ENCODE measurements at places on chromosomes 16 and 17.

GRCh38 chr16:87918338-87918737 is 18.0 kb downstream of the CA5A start:
- DNase-seq, result no peak

- DNase-seq, result peak; percentile 4
These were observed 659.9 kb upstream of the SOX9 start for GRCh38 chr17:71460943-71461342.

DNA sequence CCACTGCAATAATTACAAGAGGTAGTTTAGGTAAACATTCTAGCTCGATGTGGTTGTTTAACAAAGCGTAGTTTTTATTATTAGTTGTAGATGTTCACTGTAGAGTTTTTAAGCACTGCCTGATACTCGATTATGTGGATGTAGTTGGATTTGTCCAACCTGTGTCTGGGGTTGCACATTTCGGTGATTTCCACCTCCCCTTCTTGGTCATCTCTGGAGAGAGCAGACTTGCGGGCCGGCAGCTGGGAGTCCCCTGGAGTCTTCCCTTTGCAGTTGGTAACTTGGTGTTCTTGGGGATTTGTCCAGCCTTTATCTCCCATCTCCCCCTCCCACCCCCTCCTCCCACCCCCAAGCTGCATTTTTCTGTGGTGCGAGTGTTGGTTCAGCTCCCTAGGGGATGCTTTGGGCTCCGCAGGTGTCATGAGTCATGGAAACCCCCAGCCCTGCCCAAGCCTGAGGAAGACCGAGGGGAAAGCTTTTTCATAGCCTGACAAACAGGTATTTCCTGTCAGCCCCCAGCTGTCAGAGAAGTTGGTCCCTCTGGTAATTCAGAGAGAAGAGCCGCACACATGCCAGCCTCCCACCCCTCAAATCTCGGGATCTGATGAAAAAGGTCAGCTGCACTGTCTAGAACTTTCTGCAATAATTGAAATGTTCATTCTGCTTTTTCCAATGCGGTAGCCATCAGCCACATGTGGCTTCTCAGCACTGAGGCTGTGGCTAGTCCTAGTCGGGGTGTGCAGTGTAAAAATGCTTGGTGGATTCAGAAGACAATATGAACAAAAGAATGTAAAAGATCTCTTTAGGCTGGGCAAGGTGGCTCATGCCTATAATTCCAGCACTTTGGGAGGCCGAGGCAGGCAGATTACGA is 50.3 kb downstream of the KSR1 start:
- no peak for DNase-seq

DNA sequence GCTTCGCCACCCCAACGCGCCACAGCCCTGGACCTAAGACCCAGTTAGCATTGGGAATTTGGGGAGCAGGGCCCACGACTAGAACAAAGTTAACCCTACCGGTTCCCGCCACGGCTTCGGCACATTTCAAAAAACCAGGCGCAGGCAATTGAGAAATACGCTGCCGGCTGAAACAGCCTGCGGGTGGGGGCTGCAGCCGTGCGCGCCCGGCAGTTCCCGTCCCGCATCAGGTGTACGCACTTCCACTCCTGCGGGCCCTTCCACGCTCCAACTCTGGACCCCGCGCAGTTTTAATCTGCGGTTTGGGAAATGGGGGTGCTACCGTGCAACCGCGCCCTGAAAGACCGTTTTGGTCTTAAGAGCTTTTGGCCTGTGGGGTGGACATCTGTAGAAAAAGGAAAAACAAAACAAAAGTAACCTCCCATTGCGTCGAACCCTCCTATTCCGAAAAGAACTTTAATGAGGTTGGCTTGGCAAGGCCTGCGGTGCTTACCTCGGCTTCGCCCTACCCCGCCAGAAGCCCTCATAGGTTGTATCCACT is 7.1 kb downstream of the IRX5 start:
- DNase-seq, result no peak

DNA sequence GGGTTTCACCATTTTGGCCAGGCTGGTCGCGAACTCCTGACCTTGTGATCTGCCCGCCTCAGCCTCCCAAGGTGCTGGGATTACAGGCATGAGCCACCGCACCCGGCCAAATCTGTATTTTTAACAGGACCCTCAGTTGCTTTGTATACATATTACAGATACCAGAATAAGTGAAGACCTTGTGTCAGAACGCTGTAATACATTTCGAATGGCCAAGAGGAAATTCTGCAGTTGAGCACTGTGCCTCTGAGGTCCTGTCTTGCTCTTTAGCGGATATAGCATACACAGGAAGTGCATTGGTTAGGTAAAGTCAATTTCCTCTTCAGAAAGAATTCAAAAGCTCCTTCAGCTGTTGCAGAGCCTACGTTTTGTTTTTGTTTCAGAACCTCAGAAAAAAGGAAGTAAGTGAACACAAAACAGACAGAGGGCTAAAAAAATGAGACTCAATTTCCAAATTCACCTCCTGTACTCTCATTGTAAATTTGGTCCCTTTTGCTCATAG is 15.7 kb downstream of the CRLF3 start:
- no peak for DNase-seq

DNA sequence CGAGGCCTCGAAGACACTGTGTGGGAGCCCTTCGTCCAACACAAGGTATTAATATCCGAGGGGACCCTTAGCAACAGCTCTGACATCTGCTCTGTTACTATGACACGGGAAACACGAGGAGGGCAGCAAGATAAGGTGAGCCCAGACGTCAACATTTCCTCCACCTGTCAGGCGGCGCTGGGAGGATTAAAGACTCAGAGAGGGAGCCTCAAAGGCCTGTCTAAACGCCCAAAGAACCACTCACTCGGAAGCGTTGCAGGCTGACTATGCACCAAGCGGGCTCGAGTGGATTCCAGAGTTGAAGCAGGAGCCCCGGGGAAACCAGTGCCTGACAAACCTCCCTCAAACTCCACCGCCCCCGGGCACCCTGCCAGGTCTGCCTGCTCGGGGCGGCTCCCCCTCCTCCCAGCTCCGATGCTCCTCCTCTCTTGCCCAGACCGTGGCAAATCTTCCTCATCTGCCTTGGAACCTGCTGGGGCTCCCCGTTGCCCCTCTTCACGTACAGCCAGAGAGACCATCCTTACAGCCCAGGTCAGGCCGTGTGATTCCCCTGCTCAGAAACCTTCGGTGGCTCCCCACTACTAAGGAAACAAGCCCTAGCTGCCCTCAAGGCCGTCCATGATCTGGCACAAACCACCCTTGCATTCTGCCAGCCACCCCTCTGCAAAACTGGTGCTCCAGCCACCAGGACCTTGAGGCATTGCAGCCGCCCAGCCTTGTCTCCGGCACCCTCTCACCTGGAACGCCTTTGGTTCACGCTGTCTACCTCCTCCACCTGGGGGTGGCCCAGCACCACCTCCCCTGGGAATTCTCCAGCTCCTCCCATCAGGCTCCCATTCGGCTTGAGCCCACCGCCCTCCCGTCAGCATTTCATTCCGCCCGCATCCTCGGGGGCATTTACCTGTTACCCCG is 16.2 kb downstream of the RPH3AL start:
- DNase-seq, result no peak

- no peak for DNase-seq
These were observed 8.3 kb downstream of the WSCD1 start for GRCh38 chr17:6078458-6078871.

DNA sequence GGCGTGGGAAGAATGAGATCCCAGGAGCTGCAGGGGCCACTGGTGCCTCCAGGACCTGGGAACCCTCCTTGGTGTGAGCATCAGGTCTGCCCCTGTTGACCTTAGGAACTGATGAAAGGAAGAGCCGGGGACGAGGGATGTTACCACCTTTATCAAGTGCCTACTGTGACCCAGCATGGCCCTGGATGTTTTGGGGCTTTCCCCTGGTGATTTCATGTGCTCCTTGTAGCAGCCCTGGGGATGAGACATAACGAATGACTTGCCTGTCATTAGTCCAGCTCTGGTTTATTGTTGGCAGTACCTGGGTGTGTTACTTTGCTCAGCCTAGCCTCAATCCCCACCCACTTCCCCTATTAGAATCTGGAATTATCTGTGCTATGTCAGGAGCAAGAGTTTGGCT is 39.9 kb downstream of the WSCD1 start:
- no peak for DNase-seq

DNA sequence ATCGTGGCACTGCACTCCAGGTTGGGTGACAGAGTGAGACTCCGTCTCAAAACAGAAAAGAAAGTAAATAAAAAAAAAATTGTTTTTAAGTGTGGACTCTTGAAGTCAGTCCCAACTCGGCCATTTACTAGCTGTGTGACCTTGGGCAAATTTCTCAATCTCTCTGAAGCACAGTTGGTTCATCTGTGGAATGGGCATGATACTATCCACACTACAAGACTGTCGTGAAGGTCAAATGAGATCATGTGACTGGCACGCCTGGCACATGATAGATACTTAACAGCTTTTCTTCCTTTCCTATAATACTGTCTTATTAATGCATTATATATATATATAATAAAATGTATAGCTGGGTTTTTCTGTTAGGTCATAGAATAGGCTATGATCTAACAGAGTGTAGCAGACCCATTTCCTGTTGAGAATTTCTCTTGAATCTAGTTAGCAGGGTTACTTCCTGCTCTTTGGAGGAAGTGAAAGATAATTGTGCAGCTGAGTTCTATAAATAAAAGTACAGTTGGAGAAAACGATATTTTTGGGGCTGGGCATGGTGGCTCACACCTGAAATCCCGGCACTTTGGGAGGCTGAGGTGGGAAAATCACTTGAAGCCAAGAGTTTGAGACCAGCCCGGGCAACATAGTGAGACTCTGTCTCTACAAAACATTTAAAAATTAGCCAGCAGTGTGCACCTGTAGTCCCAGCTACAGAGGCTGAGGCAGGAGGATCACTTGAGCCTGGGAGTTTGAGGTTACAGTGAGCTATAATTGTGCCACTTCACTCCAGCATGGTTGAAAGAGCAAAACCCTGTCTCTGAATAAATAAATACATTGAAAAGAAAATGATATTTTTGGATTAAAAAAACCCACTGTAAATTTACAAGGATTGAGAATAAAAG is 7.3 kb downstream of the MILR1 start:
- DNase-seq, result no peak

GRCh38 chr16:19382887-19383816 is 34.5 kb upstream of the TMC5 start:
- no peak for DNase-seq

DNA sequence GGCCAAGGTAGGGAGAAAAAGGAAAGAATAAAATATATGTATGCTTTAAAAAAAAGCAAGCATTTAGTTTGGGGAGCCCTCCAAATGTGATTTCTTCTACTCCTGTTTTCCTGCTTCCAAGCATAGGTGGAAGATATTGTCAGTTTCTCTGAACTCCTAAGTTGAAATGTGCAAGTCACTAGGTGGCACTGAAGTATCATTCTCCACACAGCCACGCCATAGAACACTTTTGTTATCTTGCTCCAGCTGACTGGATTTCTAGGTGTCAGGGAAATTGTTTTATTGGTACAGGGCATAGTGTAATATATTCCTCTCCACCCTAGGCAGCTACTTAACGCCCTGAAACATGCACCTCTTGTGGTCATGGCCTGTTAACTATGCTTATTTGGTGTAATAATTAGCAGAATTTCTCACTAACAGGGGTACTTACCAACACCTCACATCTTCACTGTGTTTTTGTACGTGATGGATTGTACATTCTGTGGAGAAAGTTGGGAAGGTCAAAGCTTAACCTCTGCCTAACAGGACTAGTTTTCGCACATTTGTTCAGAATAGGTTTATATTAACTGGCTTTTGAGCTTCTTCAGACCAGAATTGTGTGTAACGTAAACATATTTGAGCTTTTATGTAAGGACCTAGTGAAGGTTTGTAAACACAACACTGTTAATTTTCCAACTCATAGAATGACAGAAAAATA is 69.3 kb downstream of the FTO start:
- DNase-seq, result peak; percentile 27

DNA sequence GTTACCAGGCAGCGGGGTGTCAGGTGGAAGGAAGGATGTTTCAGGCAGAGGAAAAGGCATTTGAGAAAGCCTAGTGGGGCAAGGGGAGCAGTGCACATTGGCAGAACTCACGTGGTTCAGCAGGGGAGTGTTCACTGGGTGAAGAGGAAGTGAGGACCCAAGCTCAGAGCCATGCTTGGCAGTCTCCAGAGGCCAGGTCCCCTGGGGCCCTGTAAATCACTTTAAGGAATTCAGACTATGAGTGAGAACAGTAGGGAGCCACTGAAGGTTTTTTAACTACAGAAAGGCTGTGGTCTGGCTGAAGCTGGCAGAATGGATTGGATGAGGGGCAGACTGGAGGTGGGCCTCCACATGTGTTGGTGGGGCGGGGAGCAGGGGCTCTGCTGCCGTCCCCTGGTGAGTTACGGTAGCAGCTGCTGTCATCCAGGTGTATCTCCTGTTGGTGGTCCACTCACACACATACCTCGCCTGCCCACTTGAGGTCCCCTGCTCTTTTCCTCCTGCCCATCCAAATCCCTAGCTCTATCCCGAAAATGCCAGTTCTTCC is 5.1 kb downstream of the CLEC16A start:
- DNase-seq, result peak; percentile 38

- DNase-seq, result no peak
These were observed 127.2 kb downstream of the HS3ST3B1 start for GRCh38 chr17:14427900-14428647.

DNA sequence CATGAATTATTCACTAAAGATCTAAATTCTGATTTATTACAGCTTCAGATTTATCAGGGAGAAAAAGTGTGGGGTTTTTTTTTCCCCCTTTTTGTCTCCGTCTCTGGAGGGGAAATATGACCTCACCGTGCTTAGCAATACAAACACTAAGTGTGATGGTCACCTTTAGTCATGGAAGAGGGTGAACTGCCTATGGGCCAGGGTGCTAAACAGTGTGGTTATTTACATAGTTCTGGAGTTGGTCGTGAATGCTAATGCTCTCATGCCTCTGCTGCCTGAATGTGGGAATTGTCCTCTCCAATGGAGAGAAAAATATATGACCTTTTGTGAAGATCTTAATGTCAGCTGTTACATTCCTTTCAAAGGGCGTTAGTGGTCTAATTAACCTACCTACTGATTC is 44.8 kb upstream of the MSI2 start:
- no peak for DNase-seq

DNA sequence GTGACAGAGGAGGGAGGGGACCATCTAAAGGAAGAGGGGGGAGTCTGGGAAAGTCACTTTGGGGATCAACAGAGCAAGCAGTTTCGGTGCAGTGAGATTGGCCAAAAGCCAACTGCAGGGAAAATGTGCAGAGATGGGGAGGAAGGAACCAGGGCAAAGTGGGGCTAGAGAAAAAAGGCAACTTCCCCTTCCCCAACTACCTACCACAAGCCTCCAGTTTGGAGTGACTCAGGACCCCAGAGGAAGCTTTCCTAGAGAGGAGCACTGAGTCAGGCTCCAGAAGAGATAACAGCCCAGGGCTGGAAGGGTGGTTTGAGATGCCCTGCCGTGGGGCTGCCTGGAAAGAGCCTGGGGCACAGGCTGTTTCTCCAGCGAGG is 6.9 kb upstream of the CD300LD start:
- DNase-seq, result no peak

- DNase-seq, result no peak
These were observed 31.5 kb downstream of the ABCC12 start for GRCh38 chr16:48124266-48124665.

GRCh38 chr17:83058266-83058798 is 21.1 kb upstream of the METRNL start:
- no peak for DNase-seq

- DNase-seq, result no peak
These were observed 8.4 kb downstream of the C16orf86 start for GRCh38 chr16:67674851-67675578.

GRCh38 chr16:6682142-6682811 is 650.4 kb upstream of the RBFOX1 start:
- DNase-seq, result no peak

All from hepatic stellate cell (primary cell).